ENCODE measurements at places on chromosomes 4 and X.

GRCh38 chr4:95507147-95507546 is 41.6 kb downstream of the UNC5C start:
- DNase-seq: peak; percentile 31

- no peak for DNase-seq
These were observed 7.5 kb downstream of the SH3KBP1 start for GRCh38 chrX:19879735-19880378.

- peak; percentile 7 for DNase-seq
These were observed 114.8 kb upstream of the ATP6AP2 start for GRCh38 chrX:40465735-40466551.

DNA sequence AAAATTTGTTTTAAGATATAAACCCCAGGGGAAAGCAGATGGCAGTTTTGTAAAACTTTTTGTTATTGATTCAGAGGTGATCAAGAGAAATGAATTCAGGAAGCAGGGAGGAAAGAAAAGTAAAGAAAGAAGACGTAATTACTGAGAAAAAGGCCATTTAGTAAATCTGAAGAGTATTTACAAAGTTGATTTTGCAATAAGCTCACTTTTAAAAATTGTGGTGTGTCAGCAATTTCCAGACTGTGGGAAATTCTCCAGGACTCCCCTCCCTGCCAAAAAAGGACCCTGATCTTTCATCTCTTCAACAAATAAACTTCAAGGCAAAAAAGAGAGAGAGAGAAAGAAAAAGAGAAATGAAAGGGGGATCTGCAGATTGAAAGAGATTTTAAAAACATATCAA is 36.6 kb downstream of the PCYT1B start:
- DNase-seq: no peak

DNA sequence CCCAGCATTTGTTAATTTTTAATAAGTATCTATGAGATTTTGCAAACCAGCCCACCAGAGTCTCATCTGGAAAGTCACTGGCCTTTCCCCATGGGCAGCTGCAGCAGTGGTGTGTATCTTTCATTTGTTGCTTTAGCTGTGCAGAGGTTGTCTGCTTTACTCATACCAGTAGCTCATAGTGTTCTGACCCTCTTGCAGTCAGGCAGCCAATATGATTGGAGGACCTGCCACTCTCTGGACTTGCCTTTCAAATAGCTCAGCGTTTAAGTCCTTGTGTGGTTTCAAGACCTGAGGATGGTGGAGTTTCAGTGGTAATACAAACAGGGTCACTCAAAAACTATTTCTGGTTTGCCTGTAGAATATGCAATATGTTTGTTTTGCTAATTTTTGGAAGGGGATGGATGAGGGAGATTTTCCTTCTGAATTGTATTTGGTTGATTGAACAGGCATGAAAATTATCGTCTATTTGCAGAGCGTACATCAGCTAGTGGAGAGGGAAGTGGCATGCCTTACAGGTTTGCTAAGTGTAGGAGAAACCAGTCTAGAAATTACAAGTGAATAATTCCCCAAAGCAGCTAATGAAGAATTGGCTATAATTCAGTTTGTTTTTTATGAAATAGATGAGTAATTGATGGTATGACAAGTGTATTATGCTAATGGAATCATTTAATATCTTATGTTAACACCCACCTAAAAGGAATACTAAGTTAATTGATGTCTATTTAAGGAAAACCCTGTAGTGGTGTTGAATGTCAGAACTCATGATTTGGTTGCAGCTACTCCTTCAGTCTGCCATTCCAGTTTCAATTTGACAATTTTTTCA is 8.9 kb downstream of the POLA1 start:
- DNase-seq: no peak

DNA sequence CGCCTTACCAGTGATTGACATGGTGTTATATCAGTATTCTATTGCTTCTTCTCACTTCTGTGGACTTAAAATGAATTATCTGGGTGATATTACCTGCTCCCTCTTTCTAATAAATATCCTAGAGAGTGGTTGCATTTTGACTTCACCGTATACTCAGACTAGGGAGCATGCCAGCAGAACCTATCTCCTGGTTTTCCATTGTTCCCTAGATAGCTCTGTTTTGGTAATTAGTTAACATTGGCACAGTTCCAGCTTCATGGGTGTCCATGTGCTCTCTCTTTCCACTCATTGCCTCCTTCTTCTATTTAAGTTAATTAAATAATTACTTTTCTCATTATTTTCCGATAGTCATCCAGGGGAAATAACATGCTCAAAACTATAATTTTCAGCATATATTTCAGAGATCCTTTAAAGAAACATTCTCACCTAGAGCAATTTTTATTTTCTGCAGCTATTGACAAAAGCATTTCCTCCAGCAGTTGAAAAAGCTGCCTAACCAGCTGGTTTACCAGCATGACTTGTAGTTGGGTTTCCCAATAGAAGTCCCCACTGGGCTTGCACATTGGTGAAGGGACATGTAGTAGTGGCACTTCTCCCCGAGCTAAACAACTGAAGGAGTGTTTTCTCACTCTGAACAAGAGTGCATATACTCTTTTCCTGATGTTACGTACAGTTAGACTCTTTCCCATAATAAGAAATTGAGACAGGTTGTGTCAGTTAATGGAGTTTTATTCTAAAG is 27.9 kb upstream of the PAPSS1 start:
- no peak for DNase-seq

DNA sequence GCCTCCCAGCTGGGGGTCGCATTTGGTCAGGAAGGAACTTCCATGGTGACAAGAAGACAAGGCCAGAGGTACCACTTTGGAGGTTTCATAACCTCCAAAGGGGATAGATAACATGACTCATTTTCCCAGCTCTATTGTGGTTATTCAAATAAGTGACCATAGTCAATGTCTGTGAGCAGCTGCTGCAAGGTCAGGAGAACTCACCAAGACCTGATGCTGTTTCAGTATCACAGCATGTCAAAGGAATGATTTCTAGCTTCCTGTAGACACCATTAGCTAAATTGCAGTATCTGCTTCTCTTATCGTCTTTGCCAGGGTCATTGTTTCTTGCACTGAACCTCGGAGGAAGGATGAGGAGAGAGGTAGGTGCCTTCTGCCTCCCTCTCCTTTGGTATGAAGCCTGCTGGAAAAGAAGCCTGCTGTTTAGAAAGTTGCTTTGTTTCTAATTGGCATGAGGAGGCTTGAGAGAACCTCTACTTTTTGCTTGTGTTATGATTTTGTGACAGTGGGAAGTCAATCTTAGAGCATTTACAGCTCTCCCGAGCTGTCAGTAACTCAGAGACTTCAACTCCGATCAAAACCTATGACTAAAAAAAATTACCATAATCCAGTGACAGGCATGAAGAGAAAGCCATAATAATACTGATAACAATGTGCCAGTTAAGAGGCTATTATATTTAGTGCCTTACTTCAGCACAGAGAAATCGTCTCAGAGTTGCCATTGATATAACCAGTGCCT is 38.0 kb upstream of the GATB start:
- peak; percentile 14 for DNase-seq

DNA sequence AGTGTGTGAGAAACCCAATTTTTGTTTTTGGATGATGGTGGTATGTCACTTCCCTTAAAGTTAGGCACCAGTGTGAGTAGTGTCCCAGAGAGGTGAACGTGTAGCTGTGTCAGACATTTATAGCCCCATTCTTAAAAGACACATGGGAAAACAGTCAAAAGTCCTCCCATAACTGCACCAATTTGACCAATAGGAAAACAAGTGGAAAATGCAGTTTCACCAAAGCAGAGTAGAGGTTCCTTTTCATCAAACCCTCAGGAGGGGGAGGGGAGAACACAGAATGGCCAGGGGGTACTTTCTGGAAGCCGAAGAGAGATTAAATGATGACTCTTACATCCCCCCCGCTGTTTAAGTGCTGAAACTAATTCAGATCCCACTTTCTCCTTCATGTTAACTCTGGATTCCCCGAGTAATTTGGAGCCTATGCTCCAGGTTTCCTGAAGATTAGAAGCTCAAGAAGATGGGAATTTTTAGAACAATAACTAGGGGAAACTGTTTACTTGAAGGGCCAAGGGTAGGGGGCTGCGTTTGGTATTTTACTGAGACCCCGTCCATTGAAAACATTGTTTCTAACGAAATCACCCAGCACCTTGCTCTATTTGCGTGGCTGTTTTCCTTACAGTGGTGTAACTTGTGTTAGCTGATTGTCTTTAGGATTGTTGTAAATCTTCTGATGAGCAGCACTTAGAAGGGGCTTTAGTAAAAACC is 2.1 kb upstream of the LEF1 start:
- no peak for DNase-seq

GRCh38 chr4:20356565-20356964 is 104.9 kb downstream of the SLIT2 start:
- DNase-seq: no peak

GRCh38 chr4:139557556-139558110 is 1.6 kb upstream of the SETD7 start:
- DNase-seq: no peak

DNA sequence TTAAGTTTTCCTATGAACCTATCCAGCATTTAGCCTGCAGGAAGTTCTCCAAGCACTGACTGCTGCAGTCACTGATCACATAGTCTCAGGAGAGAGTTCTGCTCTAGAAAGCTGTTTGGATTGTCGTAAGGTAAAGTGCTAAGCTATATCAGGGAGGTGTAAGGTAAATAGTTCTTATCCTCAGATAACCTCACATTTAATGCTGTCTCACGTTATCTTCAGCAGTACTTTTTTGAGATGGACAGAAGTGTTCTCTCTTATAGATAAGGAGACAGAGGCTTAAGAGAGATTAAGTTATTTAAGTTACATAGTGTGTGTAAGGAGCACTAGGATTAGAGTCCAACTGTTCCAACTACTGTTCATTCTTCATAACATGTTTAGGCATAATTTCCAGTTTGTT is 77.9 kb downstream of the STIM2 start:
- peak; percentile 23 for DNase-seq

GRCh38 chr4:47836641-47837093 is 1.2 kb downstream of the CORIN start:
- DNase-seq: peak; percentile 75

GRCh38 chr4:48620831-48621230 is 130.8 kb downstream of the ZAR1 start:
- no peak for DNase-seq

GRCh38 chrX:150005027-150005426 is 66.7 kb upstream of the EOLA2 start:
- no peak for DNase-seq

GRCh38 chr4:47531241-47531953 is 46.3 kb downstream of the ATP10D start:
- DNase-seq: peak; percentile 83

DNA sequence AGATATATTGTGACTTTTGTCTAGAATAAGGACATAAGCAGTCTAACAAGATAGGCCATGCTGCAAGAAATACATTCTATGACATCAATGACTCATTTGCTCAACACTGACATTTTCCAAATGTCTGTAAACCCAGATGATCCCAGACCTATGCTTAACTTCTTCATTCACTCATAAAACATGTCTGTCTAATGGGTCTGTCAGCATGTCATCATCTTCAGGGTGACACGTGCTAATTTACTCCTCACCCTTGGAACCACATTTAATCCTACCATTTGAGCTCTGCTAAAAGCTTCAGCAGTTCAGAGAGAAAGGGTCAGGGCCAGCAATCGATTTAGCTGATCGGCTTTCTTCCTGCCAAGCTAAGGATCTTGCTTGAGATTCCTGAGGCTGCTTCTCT is 109.4 kb upstream of the MAP3K15 start:
- DNase-seq: peak; percentile 7

GRCh38 chr4:129822701-129823100 is 726.7 kb downstream of the C4orf33 start:
- peak; percentile 71 for DNase-seq

DNA sequence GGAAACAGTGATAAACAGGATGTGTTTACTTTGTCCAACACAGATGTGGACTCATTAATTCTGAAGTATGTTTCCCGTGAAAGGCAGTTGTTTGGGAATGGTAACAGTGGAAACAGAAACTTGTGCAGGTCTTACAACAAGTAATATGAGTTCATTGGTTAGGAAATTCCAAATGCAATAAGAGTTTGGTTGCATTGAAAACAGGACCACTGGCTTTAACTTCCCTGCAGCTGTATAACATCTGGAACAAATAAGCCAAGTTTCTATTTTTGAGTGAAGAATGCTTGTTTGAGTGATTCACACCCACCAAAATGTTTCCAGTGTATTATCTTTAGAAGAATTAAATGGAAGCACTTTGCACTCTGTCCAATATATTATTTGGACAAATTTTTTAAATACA is 82.4 kb upstream of the BMP3 start:
- no peak for DNase-seq

DNA sequence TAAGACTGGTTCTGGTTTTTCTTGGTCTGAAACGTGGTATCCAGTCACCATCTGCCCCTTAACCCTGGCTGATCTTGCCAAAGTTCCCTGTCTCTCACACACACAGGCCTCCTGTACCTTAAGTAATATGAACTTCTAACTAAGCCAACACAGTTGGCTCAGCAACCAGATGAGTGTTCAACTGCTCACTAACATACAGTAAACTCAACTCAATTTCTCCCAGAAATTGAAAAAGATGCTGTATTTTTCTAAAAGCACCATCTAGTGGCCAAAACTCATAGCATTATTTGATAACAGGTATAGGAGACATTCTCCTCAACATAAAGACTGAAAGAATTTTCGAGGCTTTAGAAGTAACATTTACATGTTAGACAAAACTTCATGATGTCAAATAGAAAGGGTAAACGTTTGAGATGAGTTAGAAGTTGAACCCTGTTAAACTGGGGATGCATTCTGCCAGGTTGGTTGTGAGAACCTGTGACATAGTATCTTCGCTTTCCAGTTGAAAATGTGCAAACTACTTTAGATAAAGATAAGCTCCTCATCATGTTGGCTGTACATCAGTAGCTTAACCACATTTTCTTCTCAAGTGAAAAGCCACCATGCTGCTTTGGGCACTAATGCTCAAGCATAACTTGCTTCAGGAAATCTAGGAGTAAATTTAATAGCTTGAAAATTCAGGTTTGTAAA is 31.2 kb downstream of the CCNI start:
- peak; percentile 61 for DNase-seq

DNA sequence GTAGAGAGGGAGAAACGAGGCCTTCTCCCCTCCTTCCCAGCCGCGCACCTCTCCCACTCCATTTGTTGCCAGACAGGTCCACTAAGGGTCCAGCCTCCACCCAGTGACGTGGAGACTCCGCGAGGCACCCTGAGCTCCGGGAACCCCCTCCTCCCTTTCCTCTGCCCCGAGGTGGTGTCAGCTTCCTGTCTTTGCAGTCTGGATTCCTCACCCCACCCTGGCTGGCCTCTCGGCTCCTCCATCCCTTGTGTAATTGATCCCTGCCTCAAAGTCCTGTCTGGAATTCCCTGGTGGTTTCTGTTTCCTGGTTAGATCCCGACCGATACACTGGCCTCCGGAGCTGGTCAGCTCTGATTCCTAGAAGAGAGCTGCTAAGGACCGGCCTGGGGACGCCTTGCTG is 105.9 kb upstream of the SCOC start:
- no peak for DNase-seq

DNA sequence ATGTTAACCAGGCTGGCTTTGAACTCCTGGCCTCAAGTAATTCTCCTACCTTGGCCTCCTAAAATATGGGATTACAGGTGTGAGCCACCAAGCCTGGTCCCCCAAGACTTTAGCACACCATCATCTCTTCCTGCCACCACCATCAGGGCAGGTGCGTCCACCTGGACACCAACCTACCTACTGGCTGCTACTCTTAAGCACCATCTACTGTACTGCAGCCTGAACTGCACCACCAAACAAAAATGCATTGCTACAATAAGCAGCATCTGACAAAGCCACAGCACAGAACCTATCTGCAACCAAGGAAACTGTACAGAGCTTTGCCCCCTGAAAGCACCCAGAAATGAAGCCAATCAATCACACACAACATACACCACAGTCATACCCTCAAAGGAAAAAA is 139.7 kb downstream of the EFHC2 start:
- no peak for DNase-seq

GRCh38 chrX:57821703-57822387 is 88.4 kb downstream of the ZXDA start:
- DNase-seq: peak; percentile 30
